Gastroesophageal sphincter (tissue), 4 donors: ENCODE measurements at places on chromosomes 13 and 19.

DNA sequence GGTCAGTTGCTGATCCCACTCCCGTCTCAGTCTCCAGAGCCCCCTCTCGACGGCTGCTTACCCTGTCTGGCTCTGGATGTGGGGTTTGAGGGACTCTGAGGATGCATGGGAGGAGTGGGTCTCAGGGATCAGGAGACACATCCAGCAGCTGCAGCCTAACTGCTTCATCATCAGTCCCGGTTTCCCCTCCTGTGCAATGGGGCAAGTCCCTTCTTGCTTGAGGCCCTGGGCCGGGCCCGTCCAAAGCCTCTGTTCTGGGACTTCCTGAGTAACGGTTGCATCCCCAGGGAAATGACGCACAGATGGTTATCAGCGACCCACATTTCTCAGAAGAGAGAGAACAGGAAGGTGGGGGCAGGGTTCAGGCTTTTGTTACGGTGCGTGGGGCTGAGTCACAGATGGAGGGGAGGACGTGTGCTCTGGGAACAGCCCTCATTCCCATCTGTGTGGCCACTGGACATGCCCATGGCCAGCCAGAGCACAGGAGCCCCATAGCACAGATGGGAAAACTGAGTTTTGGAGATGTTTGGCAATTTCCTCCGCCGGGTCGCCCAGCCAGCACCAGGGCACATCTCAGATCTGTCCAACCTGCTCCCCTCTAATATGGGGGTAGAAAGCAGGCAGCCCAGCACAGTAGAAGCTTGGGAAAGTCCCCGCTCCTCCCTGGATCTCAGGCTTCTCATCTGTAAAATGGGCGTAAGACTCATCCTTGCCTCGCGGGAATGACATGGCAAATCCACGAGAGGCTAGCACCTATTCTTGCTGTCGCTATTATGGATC lies 19.3 kb downstream of the GNA15 start:
- peak; percentile 83 for ATAC-seq

GRCh38 chr13:80630685-80631121 lies 289.8 kb upstream of the SPRY2 start:
- ATAC-seq = peak; percentile 92

- no peak for ATAC-seq
These were observed 9.6 kb downstream of the ZNF426 start for GRCh38 chr19:9528757-9529336.

DNA sequence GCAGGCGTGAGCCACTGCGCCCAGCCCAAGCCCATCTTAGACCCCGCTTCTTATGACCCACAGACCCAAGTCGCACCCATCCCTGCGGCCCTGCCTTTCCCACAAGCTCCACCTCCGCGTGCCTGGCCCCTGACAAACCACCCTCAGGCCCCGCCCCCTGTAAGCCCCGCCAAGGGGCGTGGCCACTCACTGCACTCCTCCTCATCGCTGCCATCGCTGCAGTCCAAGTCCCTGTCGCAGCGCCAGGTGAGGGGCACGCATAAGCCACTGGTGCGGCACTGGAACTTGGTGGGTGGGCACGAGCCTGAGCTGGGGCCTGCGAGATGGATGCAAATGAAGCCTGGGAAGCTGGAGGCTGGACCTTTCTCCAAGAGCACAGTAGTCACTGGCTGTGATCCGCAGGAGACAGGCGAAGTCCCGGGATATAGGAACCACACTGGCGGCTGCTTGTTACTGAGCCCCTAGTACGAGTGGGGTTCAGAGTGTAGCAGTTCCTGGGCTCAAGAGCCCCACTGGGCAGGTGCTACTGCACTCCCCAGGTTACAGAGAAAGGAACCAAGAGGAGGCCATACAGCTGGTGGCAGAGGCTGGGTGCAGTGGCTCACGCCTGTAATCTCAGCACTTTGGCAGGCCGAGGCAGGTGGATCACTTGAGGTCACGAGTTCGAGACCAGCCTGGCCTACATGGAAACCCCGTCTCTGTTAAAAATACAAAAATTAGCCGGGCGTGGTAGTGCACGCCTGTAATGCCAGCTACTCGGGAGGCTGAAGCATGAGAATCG lies 3.1 kb downstream of the CD320 start:
- ATAC-seq = no peak

DNA sequence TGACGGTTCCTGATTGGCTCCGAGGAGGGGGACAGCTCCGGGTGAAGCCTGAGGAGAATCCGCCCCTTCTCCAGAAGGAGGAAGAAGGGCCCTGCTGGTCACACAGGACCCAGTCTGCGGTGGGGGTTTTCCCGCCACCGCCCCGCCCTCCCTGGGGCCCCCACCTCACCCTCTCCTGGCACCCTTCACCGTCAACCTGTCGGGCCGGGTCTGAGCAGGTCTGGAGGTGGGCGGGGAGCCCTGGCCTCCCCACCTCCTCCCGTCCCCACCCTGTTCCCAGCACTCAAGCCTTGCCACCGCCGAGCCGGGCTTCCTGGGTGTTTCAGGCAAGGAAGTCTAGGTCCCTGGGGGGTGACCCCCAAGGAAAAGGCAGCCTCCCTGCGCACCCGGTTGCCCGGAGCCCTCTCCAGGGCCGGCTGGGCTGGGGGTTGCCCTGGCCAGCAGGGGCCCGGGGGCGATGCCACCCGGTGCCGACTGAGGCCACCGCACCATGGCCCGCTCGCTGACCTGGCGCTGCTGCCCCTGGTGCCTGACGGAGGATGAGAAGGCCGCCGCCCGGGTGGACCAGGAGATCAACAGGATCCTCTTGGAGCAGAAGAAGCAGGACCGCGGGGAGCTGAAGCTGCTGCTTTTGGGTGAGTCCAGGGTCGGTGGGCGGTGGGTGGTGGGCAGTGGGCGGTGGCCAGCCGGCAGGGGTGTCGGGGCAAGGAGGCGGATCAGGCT lies at the start of gene GNA15:
Gene GNA15 (plus strand): TSS at position 73 of the 723 bp plus-strand sequence. CDS start 418 bp downstream, at position 491.
- no peak for ATAC-seq

GRCh38 chr19:10230173-10230860 lies 814 bp downstream of the S1PR2 start:
- ATAC-seq = no peak

GRCh38 chr13:42878721-42879120 lies 97.3 kb downstream of the FAM216B start:
- ATAC-seq = no peak

- no peak for ATAC-seq
These were observed 16.4 kb downstream of the SMIM24 start for GRCh38 chr19:3463714-3464586.
